Left lobe of liver (tissue), 2 donors: ENCODE measurements at places on chromosomes 1 and 21. TPM values are rescaled to one million over a fixed set of nuclear protein-coding genes. Genes with fewer than 3 reads are reported as not detected.

Gene CLIC6
- 0.45 TPM for total RNA-seq

Gene BARHL2
- not detected for total RNA-seq

Gene PPIAL4G
- total RNA-seq: not detected

Gene LCE1E
- total RNA-seq: not detected

Gene PADI1
- not detected for total RNA-seq

Gene ADGRL4
- total RNA-seq: 2.7 TPM

Gene INSRR
- total RNA-seq: not detected

Gene OR2AK2
- total RNA-seq: not detected

Gene ANKRD65
- total RNA-seq: 1.0 TPM

Gene SLC2A5
- total RNA-seq: 0.35 TPM

Gene CALML6
- total RNA-seq: 1.4 TPM

Gene FCGR1A
- total RNA-seq: 1.1 TPM

Gene TSPAN2
- 0.60 TPM for total RNA-seq

Gene RUNX3
- 0.86 TPM for total RNA-seq

Gene SFN
- 0.40 TPM for total RNA-seq

Gene MYCL
- total RNA-seq: 14.7 TPM

Gene SLC9C2
- not detected for total RNA-seq

Gene RXFP4
- total RNA-seq: not detected

Gene CEP104
- 27.5 TPM for total RNA-seq

Gene ACKR1
- total RNA-seq: 0.43 TPM

Gene KIF26B
- 0.35 TPM for total RNA-seq

Gene LHX8
- total RNA-seq: not detected

Gene PRDM15
- total RNA-seq: 3.2 TPM
